Umbilical cord (tissue), 2 donors: ENCODE measurements at places on chromosomes 7 and 10. TPM values are rescaled to one million over a fixed set of nuclear protein-coding genes. Genes with fewer than 3 reads are reported as not detected.

UTF1 gene
- not detected for total RNA-seq

ANKRD26 gene
- total RNA-seq = 8.9 TPM

IFIT1B gene
- 26.5 TPM for total RNA-seq

ZNF736 gene
- total RNA-seq = 49.1 TPM

DEPP1 gene
- total RNA-seq = 11.6 TPM

HTR5A gene
- total RNA-seq = 0.96 TPM

NRCAM gene
- 8.9 TPM for total RNA-seq

DNA sequence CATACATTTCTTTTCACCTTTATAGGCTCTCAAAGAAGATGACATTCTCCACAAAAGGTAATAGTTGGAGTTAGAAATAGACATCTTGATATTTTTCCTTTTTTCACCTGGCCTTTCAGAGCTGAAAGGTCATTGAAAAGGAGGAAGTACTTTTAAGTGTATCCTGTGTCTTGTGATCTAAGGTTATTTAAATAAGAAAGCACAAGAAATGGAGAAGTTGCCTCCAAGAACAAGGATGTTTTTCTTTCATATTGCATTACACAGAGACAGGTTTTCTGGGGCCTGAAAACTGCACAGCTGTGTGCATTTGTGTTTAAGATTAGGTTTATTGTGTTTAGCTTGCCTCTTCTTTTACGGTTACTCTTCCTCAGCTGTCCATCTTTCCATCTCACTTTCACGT lies 103.4 kb upstream of the SEMA3D start:
- DNase-seq = no peak

GRCh38 chr10:59513558-59513957 lies 151.2 kb upstream of the FAM13C start:
- peak; percentile 80 for DNase-seq

DNA sequence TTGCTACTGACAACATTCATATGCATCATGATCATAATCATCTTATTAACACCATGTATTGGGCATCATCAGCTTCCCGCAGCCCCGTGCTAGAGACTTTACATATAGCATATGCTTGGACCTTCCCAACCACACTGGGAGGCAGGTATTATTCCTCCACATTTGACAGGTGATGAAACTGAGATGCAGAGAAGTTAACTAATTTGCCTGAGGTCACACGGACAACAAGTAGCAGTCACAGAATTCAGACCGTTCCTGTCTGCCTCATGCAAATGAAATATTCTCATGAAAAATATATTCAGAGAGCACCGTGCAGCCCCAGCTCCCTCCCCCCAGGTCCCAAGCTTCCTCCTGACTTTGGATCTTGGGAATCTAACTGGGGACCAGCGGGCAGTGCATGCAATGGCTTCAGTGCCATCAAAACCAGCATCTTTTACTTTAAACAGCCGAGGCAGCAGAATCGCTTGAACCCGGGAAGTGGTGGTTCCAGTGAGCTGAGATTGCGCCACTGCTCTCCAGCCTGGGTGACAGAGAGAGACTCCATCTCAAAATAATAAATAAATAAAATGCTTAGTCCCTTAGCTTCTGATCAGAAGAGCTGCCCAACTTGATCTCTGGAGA lies 112.2 kb upstream of the GPR26 start:
- DNase-seq = no peak

- DNase-seq = no peak
These were observed 154.3 kb downstream of the ZNF365 start for GRCh38 chr10:62528441-62528840.

GRCh38 chr7:156472267-156472666 lies 168.3 kb upstream of the RNF32 start:
- no peak for DNase-seq

DNA sequence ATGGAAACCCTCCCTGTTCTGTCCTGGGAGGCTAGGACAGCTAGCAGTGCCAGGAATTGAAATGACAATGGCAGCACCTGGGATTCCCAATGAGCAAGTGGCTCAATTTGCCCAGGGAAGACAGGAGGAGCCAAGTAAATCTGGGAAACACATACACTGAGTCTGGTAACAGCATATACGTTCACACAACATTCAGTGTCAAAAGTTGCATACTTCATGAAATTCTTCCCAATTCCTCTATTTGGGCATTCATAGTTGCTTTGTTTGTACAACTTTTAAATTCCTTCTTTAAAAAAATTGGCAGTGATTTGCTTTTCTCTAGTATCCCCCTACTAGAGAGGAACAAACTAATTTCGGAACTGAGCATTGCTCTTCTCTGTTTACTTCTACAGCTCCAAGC lies 2.9 kb upstream of the FRMD4A start:
- DNase-seq = no peak

GRCh38 chr10:71838264-71839211 lies 12.5 kb downstream of the PSAP start:
- DNase-seq = peak; percentile 36

DNA sequence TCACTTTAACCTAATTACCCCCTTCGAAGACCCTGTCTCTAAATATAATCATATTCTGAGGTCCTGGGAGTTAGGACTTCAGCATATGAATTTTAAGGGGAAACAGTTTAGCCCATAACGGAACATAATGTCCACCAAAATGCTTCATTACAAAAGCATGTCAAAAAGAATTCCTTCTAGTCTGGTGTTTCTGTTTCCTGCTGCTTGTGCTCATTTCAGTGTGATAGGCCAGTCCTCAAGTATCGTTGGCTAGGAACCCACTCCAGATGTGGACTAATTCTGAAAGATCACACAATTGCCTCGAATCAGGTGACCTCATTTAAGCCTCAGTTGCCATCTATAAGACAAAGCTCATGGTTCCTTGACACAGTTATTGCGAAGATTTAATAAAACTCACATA lies 29.6 kb downstream of the INPP5F start:
- no peak for DNase-seq

GRCh38 chr7:138008588-138009349 lies 6.9 kb upstream of the CREB3L2 start:
- peak; percentile 80 for DNase-seq
